ENCODE measurements at places on chromosomes 3 and 15.

DNA sequence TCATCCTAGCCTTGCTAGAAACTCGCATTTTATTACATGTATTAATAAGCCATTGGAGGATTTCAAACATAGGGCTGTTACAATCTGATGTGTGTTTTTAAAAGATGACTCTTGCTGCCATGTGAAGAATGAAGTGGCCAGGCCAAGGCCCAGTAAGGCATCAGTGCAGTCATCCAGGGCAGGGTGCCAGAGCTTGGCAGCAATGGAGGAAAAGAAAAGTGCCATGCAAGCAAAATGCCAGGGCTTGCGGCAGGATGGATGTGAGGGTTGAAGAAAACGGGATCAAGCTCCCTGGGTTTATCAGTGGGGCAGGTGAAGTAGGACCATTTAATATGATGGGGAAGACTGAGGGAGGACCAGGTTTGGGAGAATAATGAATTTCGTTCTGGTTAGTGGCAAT, 183.6 kb downstream of the MINAR1 start:
- DNase-seq, result no peak

DNA sequence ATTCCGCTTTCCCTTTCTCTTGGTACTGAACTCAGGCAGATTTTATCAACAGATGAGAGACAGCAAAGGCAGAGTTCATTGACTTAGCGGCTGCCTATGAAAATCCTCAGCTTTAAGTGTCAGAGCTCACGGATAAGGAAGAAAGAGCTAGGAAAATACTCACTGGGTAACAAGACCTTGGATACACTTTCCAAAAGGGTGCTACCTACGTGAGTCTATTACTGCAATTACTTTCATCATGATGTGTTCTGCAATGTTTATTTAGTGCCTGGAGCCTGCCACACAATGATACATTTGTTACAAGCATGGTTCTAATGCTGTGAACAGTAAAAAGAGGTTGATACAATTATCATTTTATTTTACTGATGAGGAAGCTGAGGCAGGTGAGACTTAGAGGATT, 177.5 kb downstream of the GRM7 start:
- no peak for DNase-seq

DNA sequence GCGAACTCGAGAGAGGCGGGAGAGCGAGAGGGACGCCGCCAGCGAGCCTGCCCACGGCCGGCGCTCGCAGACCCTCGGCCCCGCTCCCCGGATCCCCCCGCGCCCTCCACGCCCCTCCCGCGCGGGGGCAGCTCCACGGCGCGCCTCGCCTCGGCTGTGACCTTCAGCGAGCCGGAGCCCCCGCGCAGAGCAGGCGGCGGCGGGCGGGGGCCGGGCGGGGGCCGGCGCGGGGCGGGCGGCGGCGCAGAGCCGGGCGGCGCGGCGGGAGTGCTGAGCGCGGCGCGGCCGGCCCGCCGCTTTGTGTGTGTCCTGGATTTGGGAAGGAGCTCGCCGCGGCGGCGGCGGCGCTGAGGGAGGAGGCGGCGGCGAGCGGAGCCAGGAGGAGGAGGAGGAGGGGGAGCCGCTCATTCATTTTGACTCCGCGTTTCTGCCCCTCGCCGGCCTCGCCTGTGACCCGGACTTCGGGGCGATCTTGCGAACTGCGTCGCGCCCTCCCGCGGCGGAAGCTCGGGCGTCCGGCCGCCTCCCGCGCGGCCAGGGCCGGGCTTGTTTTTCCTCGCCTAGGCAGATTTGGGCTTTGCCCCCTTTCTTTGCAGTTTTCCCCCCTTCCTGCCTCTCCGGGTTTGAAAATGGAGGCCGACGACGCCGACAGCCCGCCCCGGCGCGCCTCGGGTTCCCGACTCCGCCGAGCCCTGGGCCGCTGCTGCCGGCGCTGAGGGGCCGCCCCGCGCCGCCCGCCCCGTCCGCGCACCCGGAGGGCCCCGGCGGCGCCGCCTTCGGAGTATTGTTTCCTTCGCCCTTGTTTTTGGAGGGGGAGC, 524 bp downstream of the IGF1R start:
- DNase-seq, result peak; percentile 67

- DNase-seq, result no peak
Observed at GRCh38 chr3:183981990-183982644, 35.6 kb downstream of the ABCC5 start.

GRCh38 chr3:72162649-72163184, 377.8 kb upstream of the PROK2 start:
- DNase-seq, result no peak

GRCh38 chr3:16704941-16705340, 99.7 kb upstream of the DAZL start:
- no peak for DNase-seq

DNA sequence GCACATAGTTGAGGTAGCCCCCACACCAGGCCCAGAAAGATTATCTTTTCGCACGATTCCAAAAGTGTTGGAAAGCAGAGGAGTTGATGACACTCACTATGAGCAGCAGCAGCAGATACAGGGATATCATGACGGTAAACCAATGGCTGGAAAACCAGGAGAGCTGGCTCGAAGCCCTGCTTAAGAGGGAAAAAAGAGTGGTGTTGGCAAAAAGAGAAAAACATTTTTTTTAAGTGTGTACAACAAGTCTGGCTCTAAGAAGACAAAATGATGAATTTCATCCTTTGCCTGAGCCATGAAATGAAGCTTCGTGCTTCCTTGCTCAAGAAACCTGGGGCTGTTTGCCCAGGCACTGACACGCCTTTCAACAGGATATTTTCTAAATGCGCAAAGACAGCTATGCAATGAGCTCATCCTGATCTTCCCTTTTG, 27.3 kb downstream of the PARP16 start:
- DNase-seq, result no peak

DNA sequence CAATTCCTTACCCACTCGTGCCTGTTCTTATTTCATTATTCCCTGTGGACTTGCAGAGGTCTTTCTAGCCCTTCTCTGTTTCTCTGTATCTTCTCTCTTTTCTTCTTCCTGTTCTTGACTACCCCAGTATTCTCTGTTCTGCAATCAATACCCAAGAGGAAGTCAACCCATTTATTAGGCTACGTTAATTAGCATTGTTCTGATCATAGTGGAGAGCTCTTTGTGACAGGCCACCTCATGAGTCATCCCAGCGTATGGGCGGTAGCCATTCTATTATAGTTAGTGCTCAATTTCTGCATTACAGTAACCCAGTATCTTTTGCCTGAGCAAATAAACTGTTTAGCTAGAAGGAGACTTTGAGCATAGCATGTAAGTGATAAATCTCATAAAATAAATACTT, 259.5 kb upstream of the GRM7 start:
- DNase-seq, result no peak

DNA sequence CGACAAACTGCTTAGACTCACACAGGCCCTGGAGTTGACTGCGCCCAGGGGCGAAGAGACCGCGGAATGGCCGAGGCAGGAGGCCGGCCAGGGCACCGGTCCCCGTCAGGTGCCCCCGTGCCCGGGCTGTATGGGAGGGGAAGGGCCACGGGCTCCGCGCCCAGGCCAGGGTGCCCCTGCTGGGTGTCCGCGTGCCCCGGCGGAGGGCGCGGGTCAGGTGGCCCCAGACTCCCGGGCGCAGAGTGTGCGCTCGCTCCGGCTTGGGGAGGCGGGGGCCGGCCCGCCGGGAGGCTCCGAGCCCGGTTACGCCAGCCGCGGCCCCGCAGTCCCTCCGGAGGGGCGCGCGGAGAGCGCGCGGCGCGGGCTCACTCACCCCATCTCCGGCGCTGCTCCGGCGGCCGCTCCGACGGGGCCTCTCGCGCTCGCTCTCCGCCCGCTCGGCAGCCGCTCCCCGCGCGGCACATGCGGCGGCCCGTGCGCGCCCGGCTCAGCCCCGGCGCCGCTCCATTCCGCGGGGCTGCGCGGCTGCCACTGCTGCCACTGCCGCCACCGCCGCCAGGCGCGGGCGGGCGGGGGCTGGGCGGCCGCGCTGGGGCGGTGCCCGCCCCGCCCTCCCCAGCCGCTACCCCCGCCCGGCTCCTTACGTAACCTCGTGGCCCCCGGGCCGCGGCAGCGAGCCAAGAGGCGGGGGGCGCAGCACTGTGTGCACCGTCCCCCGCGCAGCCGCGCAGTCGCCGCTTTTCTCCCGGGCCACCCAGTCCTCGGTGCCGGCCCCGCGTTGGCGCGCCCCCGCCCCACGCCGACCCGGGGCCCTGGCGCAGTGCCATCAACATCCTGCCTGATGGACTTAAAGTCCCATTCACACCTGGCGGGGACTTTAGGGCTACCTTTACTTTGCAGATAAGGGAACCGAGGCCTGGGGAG, at the start of gene HOMER2:
TSS of gene HOMER2 (minus strand) at position 563 of the 924 bp plus-strand sequence. CDS start at position 378, 185 bp downstream.
- DNase-seq, result no peak

- DNase-seq, result no peak
Observed at GRCh38 chr3:27326202-27326601, 43.0 kb downstream of the NEK10 start.

DNA sequence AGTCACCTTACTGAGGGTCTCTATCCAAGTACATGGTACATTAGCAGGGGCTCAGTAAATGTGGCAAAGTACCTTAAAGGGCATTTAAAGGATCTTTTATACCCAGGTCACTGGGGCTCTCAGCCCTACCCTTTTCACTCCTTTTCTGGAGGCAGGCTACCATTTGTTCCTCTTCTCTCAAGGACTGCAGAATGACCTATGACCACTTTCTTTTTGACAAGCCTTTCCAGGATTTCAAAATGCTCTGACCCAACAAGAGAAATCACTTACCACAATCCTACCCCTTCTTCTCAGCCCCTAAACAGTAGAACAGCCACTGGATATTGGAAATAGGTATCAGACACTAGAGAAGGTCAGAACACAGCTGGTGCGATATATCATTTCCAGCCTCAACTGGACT, 221.8 kb upstream of the TPRG1 start:
- peak; percentile 65 for DNase-seq

DNA sequence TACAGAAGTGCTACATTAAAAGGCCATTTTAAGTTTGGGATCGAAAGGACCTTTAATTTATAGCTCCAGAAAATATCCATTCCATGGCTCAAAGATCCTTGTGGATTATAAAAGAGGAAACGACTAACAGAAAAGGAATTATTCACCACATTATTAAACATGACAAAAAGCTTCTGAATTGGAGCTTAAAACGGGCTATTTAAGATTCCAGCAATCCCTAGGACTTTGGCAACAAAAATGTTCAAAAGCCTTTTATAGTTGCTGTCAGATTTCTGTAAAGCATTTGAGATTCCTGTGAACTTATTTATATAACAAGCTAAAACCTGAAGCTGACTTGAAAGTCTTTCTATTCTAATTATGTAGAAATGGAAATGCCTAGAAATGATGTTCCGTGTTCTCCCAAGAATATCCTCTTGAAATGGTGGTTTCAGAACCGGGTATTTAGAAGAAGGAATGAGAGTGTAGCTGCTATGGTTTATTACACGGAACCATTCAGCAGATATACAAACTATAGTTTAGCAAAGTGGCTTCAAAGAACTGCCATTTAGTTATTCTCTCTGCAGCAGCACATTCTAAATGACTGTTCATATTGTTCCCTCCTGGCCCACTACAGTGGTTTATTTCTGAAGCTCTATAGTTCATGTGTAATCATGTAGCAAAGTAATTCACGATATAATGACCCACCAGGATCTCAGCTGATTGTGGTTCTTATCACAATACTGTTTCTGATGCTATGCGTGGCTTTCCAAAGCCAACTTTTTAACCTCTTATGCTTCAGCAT, 961.7 kb downstream of the FHIT start:
- DNase-seq, result no peak

DNA sequence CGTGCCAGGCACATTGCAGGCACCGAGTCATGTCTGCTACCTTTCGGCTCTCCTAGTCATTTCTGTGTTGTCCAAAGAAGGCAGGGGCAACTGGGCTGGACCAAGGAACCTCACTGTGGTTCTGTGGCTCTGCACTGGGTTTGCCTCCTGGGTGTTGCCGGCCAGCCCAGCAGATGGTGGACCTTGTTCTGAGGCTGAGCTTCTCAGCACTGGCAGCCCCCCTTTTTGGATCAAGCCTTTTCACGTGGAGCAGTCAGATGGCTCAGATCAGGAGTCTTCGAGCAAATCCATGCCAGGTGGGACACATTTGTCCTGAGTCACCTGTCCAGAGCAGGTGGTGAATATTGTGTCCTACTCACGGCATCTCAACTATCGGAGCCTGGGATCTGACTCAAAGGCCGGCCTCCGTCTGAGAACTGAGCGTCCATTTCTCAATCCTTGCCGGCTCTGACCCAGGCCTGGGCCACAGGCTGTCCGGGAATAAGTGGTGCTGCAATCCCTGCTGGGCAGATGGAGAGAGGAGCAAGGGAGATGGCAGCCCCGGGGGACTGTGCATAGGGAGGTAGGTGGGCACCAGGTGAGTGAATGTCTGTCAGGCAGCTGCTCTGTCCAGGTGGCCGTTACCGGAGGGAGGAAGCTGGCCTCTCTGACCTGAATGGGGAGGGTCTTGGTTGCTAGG, at the start of gene IL16:
TSS of gene IL16 (plus strand) at position 304 of the 679 bp plus-strand sequence. CDS start 28,521 bp downstream, outside the sequence.
- DNase-seq, result no peak

DNA sequence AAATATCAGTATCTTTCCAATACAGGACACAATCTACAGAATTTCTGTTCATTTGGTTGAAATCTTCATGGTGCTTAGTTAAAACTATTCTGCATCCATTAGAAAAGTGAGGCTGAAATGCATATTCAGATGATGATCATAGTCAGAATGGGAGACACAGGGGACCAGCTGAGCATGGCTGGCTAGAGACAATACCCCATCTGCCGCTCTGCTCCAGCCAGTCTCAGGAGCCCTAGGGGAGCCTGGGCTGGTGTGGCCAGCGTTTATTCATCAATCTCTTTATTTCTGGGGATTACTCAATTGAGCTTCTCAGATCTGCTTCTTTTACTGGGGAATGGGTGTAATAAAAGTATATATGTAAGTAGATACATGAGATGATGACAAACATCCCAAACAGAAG, 470.9 kb upstream of the CDIN1 start:
- no peak for DNase-seq

GRCh38 chr3:52143616-52144015, 10.6 kb downstream of the POC1A start:
- DNase-seq, result no peak

GRCh38 chr3:74751775-74752174, 137.3 kb upstream of the CNTN3 start:
- DNase-seq, result no peak

- peak; percentile 14 for DNase-seq
Observed at GRCh38 chr3:15681668-15682067, 80.1 kb downstream of the BTD start.

DNA sequence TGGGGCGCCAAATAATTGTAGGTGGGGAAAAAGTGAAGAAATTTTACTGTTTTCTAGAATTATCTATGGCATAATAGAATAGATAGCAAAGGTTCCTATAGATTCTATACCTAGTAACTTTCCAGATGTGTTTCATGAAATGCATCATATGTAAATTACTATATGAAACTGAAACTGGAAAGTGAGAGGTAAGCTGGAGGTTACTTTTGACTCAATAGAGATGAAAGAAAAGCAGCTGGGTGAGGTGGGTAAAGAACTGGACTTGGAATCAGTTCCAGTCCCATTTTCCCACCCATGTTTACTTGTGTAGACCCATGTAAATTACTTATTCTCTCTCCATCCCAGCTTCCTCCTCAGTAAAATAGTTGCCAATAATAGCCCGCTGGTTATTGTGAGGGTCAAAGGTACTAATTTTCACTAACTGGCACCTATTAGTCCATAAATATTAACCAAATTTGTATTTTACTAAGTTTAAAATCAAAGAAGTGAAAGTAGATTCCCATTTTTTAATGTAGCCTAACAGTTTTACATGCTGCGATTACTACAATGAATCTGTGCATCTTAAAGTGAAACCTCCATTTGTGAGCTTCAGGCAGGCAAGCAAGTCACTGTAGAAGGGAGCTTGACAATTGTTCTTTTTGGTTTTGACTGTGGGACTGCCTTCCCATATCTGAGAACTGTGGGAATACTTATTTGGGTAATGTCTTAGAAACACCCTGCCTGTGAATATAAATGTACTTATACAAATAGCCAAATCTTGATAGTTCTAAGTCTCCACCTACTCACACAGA, 312.1 kb downstream of the SLC9A9 start:
- DNase-seq, result no peak
